ENCODE measurements at places on chromosomes 4 and X. TPM values are rescaled to one million over a fixed set of nuclear protein-coding genes. Genes with fewer than 3 reads are reported as not detected.

- DNase-seq = no peak
- H3K27me3 ChIP-seq = no peaks in the 10 kb centered on the region
- H3K4me3 ChIP-seq = peak overlapping the region; percentile 3
- no peaks in the 10 kb centered on the region for H3K36me3 ChIP-seq
- H3K4me1 ChIP-seq = peaks cover 18% of the 10 kb centered on the region
Observed at GRCh38 chr4:41185614-41186592, 28.4 kb downstream of the APBB2 start.

DNA sequence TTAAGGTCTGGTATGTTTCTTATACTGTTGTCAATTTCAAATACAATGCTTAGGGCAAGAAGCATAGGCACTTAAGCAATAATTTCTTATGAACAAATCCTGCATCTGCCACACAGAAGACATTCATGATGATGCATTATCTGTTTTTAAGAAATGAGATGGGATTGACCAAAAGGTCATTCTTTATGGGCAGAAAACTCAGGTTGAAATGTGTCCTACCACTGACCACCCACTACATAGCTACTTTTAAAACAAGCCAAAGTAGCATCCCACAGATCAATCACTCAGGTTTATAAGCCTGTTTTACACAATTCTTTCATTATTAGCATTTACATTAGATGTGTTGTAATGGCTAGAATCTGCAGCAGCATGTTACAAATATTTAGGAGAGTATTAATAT is 617.8 kb downstream of the PCDH7 start:
- no peaks in the 10 kb centered on the region for H3K27me3 ChIP-seq
- H3K27ac ChIP-seq = no peak overlapping the region
- H3K4me1 ChIP-seq = no peaks in the 10 kb centered on the region
- no peak for DNase-seq

GRCh38 chrX:107851215-107851614 is 25.5 kb downstream of the MID2 start:
- H3K4me1 ChIP-seq = no peaks in the 10 kb centered on the region
- no peaks in the 10 kb centered on the region for H3K36me3 ChIP-seq
- no peak for DNase-seq
- H3K4me3 ChIP-seq = no peak overlapping the region
- peaks cover 28% of the 10 kb centered on the region for H3K27me3 ChIP-seq

DNA sequence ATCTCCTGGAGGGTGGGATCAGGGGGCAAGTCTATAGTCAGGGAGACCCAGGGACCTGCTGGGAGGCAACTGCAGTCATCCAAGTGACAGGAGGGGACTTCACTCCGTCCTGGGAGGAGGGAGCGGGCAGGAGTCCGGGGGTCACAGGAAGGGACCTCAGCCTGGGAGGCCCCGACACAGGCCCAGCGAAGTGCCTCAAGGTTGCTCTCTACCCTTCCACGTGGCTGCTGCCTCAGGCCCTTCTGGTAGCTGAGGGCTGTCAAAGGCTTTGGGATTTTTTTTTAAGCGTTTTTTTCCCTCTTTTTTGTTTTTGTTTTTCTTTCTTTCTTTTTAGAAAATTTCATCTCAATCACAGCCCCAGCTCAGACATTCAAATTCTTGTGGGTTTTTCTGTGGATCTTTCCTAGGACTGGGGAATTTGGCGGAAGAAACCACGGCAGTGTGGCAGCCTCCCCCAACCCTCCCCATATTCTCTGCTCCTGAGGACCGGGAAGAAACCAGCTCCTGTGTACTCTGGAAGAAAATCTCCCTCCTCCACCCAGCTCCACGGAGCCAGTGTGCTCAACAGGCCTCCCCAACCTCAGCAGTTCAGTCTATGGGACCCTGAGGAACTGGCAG is 1.4 kb upstream of the HAUS7 start:
- peaks cover 2% of the 10 kb centered on the region for H3K36me3 ChIP-seq
- H3K27me3 ChIP-seq = no peaks in the 10 kb centered on the region
- no peak for DNase-seq
- no peak overlapping the region for H3K4me3 ChIP-seq
- no peaks in the 10 kb centered on the region for H3K4me1 ChIP-seq
- H3K27ac ChIP-seq = no peak overlapping the region

The GPR119 gene
- not detected for total RNA-seq

GRCh38 chr4:171759274-171759673 is 53.9 kb upstream of the GALNTL6 start:
- no peak for DNase-seq
- no peak overlapping the region for H3K27ac ChIP-seq
- no peaks in the 10 kb centered on the region for H3K36me3 ChIP-seq
- H3K27me3 ChIP-seq = no peaks in the 10 kb centered on the region
- H3K4me3 ChIP-seq = no peak overlapping the region

GRCh38 chrX:2401201-2401589 is 99.6 kb downstream of the DHRSX start:
- H3K27ac ChIP-seq = peak overlapping the region; percentile 78
- no peak for DNase-seq
- H3K27me3 ChIP-seq = no peaks in the 10 kb centered on the region
- no peaks in the 10 kb centered on the region for H3K36me3 ChIP-seq
- peak overlapping the region; percentile 44 for H3K4me3 ChIP-seq

DNA sequence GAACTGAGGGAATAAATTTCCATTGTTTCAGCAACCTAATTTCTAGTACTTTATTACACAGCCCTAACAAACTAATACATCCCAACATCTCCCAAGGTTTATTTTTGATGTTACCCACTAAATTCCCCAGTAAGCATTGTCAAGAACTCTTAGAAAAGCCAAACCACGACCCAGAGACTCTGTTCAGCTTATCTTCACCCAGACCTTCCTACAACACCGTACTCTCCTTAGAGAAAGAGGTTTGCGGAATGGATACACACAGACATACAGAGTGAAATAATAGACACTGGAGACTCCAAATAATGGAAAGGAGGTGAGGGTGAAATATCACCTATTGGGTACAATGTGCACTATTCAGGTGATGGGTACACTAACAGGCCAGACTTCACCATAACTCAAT is 75.6 kb downstream of the LRBA start:
- no peak overlapping the region for H3K4me3 ChIP-seq
- H3K27me3 ChIP-seq = no peaks in the 10 kb centered on the region
- H3K36me3 ChIP-seq = no peaks in the 10 kb centered on the region
- no peak for DNase-seq
- H3K4me1 ChIP-seq = no peaks in the 10 kb centered on the region

- no peak overlapping the region for H3K27ac ChIP-seq
- no peak for DNase-seq
- no peaks in the 10 kb centered on the region for H3K4me1 ChIP-seq
- no peaks in the 10 kb centered on the region for H3K27me3 ChIP-seq
- H3K36me3 ChIP-seq = peaks cover 15% of the 10 kb centered on the region
- no peak overlapping the region for H3K4me3 ChIP-seq
Observed at GRCh38 chrX:20147561-20147960, 5.9 kb upstream of the EIF1AX start.

DNA sequence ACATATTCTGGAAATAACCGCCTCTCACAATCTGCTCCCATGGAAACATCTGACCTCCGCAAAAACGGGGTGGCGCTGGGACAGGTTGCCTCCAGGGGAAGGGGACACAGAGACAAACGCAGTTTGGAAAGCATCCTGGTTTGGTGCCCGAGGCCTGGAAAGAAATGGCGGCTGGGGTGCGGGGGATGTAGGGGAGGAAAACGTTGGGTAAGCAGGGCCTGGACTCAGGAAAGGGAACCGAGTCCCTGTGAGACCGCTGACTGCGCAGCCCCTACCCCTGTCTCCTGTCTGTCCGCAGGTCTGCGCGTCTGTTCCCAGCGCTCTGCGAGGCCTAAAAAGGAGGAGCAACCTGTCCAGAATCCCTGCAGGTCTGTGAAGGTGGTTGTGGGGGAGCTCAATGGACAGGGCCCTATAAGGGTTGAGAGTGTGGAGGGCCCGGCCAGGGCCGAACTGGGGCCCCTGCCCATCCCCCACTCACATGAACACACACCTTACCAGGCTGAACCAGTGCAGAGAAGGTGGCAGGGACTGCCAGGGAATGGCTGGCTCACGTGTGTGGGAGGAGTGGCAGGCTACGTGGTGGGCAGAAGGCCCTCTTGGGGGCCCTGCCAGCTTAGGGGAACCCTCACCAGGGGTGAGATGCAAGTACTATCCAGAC is 672 bp downstream of the TCEAL3 start:
- peak; percentile 50 for DNase-seq
- peak overlapping the region; percentile 58 for H3K27ac ChIP-seq
- no peaks in the 10 kb centered on the region for H3K27me3 ChIP-seq
- no peaks in the 10 kb centered on the region for H3K36me3 ChIP-seq

GRCh38 chr4:81399306-81400086 is 72.2 kb downstream of the RASGEF1B start:
- no peaks in the 10 kb centered on the region for H3K27me3 ChIP-seq
- DNase-seq = no peak
- H3K4me1 ChIP-seq = no peaks in the 10 kb centered on the region
- H3K36me3 ChIP-seq = no peaks in the 10 kb centered on the region
- no peak overlapping the region for H3K27ac ChIP-seq
- no peak overlapping the region for H3K4me3 ChIP-seq

DNA sequence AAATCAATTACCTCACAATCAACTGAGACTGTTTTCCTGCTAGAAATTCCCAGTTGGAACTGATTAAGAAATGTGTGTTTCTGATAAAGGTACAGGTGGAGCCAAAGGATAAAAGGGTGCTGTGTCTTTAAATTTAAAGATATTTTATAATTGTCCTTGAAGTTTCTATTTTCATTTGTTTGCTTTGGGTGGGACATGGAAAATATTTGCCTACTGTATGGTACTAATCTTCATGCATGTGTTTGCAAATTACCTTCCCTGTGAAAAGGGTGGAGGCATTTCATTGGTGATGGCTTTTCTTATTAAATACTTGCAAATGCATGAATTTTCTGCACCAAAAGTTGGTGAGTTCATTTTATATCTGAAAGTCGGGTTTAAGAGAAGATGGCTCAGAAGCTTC is 215.9 kb downstream of the RELL1 start:
- no peak for DNase-seq
- no peaks in the 10 kb centered on the region for H3K4me1 ChIP-seq
- H3K4me3 ChIP-seq = no peak overlapping the region
- no peaks in the 10 kb centered on the region for H3K27me3 ChIP-seq
- no peaks in the 10 kb centered on the region for H3K36me3 ChIP-seq
- no peak overlapping the region for H3K27ac ChIP-seq

DNA sequence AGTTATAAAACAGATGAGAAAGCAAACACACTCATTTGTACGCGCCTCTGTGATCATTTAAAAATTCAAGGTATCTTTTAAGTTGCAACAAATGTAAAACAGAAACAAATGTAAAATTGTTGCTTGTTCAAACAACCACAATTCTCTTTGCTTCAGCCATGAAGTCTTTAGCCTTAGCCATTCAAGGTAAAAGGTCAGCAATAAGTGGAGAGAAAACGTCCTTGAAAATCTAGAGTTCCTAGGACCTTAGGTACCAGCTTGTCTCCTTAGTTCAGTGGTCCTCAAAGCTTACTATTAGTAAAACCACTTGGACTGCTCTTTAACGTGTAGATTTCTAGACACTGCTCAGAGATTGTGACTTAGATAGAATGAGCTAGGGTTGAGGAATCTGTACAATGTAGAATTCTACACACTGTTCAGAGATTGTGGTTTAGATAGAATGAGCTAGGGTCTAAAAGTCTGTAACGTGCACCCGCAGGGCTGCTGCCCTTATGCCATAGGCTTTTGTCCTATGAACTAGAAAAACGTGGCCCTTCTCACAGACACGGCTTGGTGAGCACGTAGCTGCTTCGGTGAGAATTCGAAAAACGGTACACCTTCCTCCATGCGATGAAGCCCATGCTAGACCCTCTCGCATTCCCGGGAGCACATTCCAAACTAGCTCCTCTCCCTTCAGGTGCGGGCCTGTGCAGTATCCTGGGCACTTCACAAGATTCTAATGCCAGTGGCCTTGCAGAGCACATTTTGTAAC is 1.7 kb downstream of the PLAC8 start:
- DNase-seq = no peak
- H3K27ac ChIP-seq = no peak overlapping the region
- no peak overlapping the region for H3K4me3 ChIP-seq
- peaks cover 4% of the 10 kb centered on the region for H3K27me3 ChIP-seq
- H3K36me3 ChIP-seq = no peaks in the 10 kb centered on the region
- H3K4me1 ChIP-seq = peaks cover 3% of the 10 kb centered on the region

The CEP44 gene
- total RNA-seq = 7.3 TPM

DNA sequence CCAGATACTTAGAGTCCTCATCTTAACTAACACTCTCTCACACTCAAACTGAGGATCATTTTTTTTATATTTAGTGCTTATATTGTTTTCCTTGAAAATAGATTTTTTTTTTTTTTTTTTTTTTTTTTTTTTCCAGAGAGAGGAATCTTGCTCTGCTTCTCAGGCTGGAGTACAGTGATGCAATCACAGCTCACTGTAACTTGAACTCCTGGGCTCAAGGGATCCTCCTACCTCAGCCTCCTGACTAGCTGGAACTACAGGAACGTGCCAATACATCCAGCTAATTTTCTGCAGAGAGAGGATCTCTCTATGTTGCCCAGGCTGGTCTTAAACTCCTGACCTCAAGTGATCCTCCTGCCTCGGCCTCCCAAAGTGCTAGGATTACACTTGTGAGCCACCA is 650.3 kb upstream of the ATOH1 start:
- H3K4me3 ChIP-seq = no peak overlapping the region
- H3K27me3 ChIP-seq = no peaks in the 10 kb centered on the region
- no peak overlapping the region for H3K27ac ChIP-seq
- DNase-seq = no peak

The P2RY10 gene
- total RNA-seq = not detected

- H3K36me3 ChIP-seq = no peaks in the 10 kb centered on the region
- H3K4me1 ChIP-seq = no peaks in the 10 kb centered on the region
- H3K27ac ChIP-seq = no peak overlapping the region
- no peak overlapping the region for H3K4me3 ChIP-seq
- no peak for DNase-seq
Observed at GRCh38 chrX:131626681-131627296, 82.9 kb downstream of the OR13H1 start.

- no peak overlapping the region for H3K4me3 ChIP-seq
- no peaks in the 10 kb centered on the region for H3K36me3 ChIP-seq
- H3K4me1 ChIP-seq = no peaks in the 10 kb centered on the region
- no peaks in the 10 kb centered on the region for H3K27me3 ChIP-seq
- DNase-seq = no peak
Observed at GRCh38 chr4:87911252-87911774, 64.2 kb upstream of the SPP1 start.

- no peaks in the 10 kb centered on the region for H3K27me3 ChIP-seq
- DNase-seq = peak; percentile 77
- peaks cover 14% of the 10 kb centered on the region for H3K4me1 ChIP-seq
- no peak overlapping the region for H3K4me3 ChIP-seq
- peak overlapping the region; percentile 58 for H3K27ac ChIP-seq
- no peaks in the 10 kb centered on the region for H3K36me3 ChIP-seq
Observed at GRCh38 chr4:37715889-37716402, 29.8 kb upstream of the RELL1 start.

The STPG2 gene
- not detected for total RNA-seq
